ENCODE measurements at places on chromosomes 1 and 21.

DNA sequence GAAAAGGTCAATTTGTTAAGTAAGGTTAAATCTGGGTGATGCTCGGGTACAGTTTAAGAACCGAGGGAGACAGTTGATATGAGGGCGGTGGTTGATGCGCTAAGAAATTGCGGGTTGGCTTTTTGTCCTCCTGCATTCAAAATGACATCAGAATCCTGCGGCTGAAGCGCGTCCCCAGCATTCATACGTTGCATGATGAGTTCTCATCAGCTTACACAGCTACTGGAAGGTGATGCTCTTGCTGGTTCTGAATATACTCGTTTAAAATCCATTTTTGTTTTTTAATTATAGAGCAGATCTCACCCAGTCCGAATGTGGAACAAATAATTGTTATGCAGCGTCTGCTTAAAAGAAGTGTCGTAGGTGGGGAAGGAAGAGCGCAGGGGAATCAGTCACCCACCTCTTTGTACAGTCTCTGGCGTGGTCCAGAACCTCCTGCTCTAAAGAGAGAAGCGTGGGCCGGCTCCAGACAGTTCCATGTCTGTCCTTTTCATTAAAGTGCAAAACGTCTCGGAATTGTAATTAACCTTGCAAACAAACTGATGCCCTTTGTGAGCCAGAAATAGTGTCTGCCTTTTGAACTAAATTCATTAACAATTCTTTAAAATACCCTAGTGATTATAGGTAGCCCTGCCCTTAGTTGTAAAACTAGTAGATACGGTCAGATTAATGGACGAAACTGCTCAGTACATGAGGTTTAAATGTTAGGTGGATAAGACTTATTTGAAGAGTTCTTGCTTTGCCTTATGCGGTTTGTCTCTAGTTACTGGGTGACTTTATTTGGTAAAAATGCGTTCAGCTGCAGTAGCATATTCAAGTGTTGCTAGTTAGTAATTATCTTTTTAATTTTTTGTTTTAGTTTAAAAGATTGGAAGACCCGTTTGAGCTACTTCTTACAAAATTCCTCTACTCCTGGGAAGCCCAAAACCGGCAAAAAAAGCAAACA, 741 bp downstream of the RGS2 start:
- DNase-seq = peak; percentile 45

- DNase-seq = no peak
Measured at GRCh38 chr1:241286486-241286885, 70.5 kb downstream of the RGS7 start.

GRCh38 chr21:20030390-20030789, 967.8 kb upstream of the NCAM2 start:
- no peak for DNase-seq

- no peak for DNase-seq
Measured at GRCh38 chr1:6419397-6419803, 319 bp downstream of the HES2 start.

DNA sequence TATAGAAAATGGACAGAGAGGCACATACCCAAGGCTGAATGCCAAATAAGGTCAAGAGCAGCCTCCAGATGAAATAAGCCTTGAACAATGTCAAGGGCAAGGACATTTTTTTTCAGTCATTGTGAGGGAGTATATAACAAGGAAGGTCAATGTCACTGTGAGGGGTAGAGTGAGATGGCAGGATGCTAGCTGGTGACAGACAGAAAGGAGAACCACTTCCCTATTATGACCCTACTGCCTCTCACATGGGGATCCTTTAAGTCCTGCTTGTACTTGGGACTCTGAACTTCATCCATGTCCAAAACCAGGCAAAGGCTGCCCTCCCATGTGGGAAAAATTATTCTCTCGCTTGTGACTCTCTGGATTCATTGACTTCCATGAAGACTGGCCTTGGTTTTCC, 119.5 kb upstream of the COA6 start:
- no peak for DNase-seq

- no peak for DNase-seq
Measured at GRCh38 chr1:3609769-3610526, 1.4 kb downstream of the MEGF6 start.

DNA sequence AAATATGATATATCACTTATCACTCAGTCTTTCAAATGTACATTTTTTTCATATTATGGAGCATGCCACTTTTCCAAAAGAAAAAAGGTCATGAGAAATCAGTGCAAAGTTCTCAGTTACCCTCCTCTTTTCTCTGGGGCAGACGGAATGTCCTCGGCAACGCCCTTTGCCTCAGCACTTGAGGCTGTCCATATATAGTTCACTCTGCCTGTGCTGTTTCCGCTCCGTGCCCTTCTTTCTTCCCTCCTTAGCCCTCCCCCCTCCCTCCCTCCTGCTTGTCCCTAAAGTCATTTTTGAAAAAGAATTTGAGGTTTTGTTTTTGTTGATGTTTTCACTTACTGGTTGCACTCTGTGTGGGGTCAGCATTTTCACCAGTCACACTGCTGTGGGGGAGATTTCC, 5.4 kb downstream of the BARHL2 start:
- DNase-seq = no peak

DNA sequence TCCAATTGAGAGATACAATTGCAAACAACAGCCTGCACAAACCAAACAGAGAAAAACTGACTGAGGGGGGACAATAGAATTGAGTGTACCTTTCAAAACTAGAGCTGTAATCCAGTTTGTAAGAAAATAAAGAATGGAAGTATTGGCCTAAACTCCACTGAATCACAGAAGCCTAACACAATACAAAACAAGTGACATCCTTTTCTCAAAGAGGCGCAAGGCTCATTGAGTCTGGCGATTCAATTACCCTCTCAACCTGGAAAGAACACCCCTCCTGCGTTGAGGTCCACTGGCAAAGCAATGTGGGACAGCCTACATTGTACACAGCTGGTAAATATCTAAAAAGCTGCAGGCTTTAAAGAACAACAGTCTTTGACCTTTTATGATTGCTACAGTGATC, 182.6 kb downstream of the DPYD start:
- no peak for DNase-seq

GRCh38 chr1:187734427-187734826, 905.7 kb downstream of the PLA2G4A start:
- no peak for DNase-seq

GRCh38 chr1:242873661-242874060, 349.2 kb upstream of the PLD5 start:
- no peak for DNase-seq

DNA sequence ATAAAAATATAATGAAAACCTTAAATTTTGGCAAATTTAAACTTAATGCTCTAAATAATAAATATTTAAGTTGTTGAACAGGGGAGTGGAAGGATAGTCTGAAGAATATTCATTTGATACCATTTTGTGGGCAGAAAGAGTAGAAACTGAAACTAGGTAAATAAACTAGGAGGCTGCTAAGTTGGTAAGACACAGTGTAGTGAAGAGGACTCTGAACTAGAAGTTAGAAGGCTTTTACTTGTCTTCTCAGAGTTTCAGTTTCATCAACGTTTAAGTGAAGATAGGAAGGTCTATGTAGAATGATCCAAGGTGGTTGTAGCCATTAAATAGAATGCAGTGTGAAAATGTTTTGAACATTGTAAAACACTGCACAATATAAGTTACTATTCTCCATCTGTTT, 516.9 kb downstream of the AMY1C start:
- DNase-seq = no peak

GRCh38 chr21:14962217-14962616, 102.6 kb downstream of the NRIP1 start:
- DNase-seq = no peak

DNA sequence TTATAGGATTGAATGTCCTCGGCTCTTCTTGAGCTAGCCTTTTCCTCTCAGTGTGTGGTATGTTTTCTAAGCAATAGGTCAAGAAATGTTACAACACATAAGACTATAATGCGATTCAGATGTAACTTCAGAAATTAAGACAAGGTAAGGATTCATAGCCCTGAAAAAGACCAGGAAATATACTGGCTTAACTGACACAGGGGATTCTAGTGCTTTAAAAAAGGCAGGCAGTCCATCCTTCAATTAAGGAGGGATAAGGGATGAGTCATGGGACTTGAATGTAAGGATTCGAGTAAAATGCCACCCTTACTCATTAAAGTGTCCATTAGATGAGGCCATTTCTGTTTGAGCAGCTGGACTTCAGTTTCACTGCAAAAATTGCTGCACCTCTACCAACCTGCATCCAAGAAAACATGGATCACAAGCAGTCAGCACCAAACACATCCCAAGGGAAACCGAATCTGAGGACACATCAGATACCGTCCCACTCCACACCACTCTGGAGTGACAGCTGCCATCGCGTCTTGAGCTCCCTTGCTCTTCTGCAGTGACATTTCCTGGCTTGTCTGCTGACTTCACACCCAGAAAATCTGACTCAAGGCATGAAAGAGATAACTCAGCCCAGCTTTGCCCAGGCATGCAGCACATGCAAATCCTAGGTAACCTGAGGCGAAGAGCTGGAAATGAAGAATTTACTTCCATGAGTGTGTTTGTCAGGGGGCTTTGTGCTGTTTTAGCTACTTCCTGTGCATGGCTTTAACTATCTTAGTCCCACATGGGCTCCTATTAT, 37.8 kb downstream of the NGF start:
- DNase-seq = no peak

- no peak for DNase-seq
Measured at GRCh38 chr1:116764466-116764898, 10.3 kb downstream of the CD2 start.

DNA sequence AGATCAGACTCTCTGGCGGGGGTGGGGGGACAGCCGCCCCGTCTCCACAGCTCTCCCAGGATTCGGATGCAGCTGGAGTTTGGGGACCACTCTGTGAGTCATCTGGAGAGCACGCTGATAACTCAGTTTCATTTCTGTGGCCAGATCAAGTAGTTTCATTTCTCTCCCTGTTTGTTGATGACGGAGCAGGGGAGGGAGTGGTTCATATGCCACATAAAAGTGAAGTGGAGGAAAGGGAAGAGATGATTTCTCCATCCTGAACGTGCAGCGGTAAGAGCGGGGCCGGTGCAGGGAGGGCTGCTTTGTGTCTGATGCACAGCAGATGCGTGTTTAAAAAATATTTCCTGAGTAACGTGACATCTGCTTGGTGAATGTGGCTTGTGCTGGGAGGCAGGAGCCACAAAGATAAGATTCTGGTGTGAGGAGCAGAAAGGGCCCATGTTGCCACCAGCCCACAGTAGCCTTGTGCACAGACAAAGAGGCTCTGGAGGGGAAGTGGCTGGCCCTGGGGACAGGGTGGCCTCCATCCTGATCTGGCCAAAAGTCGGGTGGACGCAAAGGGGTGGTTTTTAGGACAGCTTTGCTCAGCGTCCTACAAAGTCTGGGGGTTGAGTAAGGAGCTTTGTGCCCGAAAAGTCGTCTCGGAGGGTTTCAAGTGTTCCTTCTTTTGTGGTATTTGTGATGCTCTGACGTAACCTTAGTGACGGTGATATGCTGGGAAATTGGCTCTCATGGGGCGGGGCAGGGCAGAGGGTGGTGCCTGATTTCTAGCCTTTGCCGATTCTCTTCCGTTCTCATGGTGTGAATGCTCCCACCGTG, at the start of gene MX2:
MX2 (plus strand) TSS at position 242 of the 819 bp plus-strand sequence. CDS start 14,880 bp downstream, outside the sequence.
- no peak for DNase-seq

DNA sequence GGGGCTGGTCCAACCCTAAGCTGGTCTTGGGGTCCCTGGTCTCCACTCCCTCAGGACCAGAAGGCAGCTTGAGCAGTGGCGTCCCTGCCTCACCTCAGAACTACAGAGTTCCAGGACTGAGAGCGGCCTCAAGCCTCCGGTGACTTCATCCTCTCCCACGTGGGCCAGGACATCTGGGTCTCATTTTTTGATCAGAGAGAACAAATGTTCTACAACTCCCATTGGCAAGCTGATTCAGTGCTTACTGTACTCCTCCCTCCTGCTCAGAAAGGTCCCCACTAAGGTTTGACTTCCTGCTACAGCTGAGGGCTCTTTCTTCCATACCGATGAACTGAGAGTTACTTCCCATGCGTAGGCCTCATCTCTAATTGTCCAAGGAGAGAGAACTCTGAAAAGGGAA, 78.5 kb downstream of the PLXNA2 start:
- no peak for DNase-seq

- DNase-seq = peak; percentile 95
Measured at GRCh38 chr1:31617916-31618746, 642 bp downstream of the HCRTR1 start.

- DNase-seq = no peak
Measured at GRCh38 chr1:223631473-223631872, 34.0 kb downstream of the CAPN8 start.

DNA sequence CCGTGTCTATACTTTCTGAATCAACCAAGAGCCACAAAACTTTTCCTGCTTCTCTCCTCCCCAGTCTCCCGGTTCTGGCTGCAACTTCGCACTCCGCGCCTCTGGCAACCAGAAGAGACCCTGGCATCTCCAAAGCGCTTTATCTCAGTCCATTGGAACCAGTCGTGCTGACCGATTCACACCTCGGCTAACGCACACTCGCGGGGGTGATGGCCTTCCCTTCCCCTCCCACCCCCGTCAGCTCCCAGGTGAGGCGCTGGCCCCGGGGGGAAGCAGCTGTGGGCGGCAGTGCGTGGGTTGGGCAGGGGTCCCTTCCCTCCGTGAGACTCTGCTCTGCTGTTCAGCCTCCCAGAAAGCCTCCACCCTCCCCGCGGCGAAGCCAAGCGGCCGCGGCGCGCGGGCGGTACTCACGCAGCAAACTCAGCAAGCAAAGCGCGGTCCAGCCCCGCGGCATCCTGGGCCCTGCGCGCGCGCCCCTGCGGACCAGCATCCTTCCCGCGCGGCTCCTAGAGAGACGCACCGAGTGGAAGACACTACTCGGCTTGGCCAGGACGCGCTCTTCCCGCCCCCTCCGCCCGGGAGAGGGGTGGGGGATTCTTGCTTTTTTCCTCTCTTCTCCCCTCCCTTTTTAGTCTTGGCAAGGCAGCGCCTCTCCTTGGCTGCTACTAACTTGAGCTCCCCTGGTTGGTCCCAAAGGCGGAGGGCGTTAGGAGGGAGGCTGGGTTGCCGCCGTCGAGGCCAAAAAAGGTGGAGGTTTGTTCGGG, at the start of gene CD34:
CD34 (minus strand) TSS at position 535 of the 764 bp plus-strand sequence; CDS start at position 490, 45 bp downstream.
- peak; percentile 62 for DNase-seq

- DNase-seq = peak; percentile 53
Measured at GRCh38 chr1:58815686-58816071, 31.8 kb upstream of the JUN start.

- no peak for DNase-seq
Measured at GRCh38 chr1:201483373-201483949, 14.5 kb upstream of the PHLDA3 start.

DNA sequence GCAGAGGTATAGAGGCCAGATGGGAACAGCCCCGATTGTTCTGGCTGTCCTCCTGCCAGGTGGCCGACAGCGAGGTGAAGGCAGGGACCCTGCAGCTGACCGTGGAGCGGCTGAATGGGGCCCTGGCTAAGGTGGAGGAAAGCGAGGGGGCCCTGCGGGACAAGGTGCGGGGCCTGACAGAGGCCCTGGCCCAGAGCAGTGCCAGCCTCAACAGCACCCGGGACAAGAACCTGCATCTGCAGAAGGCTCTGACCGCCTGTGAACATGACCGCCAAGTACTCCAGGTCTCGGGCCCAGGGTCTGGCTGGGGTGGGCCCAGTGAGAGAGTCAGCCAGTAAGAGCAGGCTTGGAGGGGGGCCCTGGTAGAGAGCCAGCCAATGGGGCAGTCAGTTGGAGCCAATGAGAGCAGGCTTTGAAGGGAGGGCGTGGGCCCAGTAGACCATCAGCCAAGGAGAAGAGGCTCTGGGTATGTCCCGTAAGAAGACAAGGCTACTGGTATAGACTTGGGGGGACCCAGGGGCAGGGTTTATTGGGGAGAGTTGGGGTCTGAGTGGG, 11.3 kb downstream of the MFAP2 start:
- DNase-seq = no peak

- peak; percentile 28 for DNase-seq
Measured at GRCh38 chr1:186152620-186153239, 222.3 kb downstream of the TPR start.
